Osteoblast (primary cell): ENCODE measurements at places on chromosomes 13 and 19.

- peak; percentile 72 for DNase-seq
Observed at GRCh38 chr19:50050406-50051227, 24.8 kb downstream of the ZNF473 start.

GRCh38 chr19:49855277-49855675, 4.3 kb downstream of the PTOV1 start:
- DNase-seq, result no peak

DNA sequence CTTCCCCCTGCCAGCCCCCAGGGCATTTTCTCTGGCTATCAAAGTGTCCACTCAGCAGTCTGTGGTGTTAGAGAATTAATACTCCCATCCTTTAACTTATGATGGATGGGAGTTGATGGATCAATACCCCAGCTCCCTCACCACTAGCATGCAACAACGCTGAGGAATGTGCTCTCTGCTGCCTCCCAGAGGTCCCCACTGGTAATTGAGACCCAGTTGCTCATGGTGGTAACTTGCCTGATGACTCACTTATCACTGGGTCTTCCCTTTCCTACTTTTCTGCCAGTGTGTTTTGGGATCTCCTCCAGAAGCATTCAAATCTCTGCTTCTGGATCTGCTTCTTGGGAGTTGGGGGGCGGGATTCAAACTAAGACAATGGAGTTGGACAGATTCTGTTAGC, 20.3 kb upstream of the CACNA1A start:
- no peak for DNase-seq

- no peak for DNase-seq
Observed at GRCh38 chr19:55459551-55459949, 1.9 kb downstream of the ISOC2 start.
